ENCODE measurements at places on chromosomes 5 and 9.

GRCh38 chr9:115004545-115004944 lies 74.2 kb upstream of the TNFSF8 start:
- no peak for DNase-seq
- H3K4me1 ChIP-seq = no peaks in the 10 kb centered on the region
- H3K4me3 ChIP-seq = no peak overlapping the region

DNA sequence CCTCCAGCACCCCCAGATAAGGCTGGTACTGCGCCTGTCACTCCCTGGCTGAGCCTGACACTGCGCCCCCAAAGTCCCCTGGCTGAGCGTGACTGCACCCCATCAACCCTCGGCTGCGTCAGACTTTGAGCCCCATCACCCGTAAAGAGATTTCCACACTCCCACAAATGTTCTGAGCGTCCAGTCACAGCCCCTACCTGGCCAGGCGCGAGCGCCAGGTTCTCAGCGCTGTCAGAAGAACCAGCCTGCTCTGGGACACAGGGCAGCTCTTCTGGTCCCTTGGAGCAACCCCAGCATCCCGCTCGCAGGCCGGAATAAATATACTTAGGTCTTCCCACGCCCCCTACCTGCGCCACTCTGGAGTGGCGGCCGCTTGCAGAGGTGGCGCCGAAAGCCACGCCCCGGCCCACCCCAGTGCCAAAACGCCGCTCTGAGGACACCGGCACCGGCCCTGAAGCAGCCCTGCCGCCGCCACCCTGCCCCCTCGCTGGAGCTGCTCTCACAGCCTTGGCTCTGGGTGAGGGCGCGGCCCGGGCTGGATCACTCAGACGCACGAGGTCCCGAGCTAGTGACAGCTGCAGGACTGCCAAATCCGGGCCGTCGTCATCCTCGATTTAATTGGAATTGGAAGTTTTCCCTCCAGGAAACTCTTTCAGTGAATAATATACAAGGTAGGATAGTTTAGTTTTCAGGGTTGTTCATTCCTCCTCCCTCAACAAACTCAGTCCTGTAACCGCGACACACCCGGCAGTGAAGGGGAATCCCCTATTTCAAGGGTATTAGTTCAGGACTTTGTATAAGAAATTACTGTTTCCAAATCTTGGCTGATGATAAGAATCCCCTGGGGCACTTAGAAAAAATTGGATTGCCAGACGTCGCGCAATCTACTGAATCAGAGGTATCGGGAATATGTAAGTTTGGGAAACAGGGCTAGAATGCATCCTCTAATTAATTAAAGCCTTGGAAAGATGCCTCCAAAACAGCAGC lies 1.2 kb upstream of the CEMIP2 start:
- DNase-seq = peak; percentile 67
- H3K36me3 ChIP-seq = no peaks in the 10 kb centered on the region
- H3K27me3 ChIP-seq = peaks cover 9% of the 10 kb centered on the region
- peak overlapping the region; percentile 91 for H3K27ac ChIP-seq
- peaks cover 27% of the 10 kb centered on the region for H3K4me1 ChIP-seq
- H3K4me3 ChIP-seq = peak overlapping the region; percentile 96

DNA sequence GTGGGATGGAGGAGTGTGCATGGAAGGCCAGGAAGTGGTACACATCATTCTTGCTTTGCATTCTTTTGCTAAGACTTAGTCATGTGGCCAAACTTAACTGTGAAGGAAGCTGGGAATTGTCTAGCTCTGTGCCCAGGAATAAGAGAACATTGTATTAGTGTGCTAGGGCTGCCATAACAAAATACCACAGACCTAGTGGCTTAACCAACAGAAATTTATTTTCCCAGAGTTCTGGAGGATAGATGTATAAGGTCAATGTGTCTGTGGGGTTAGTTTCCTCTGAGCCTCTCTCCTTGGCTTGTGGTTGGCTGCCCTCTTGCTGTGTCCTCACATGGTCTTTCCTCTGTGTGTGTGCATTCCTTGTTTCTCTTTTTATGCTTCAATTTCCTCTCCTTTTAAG lies 32.4 kb downstream of the NNT start:
- no peaks in the 10 kb centered on the region for H3K27me3 ChIP-seq
- peaks cover 26% of the 10 kb centered on the region for H3K36me3 ChIP-seq
- DNase-seq = no peak

DNA sequence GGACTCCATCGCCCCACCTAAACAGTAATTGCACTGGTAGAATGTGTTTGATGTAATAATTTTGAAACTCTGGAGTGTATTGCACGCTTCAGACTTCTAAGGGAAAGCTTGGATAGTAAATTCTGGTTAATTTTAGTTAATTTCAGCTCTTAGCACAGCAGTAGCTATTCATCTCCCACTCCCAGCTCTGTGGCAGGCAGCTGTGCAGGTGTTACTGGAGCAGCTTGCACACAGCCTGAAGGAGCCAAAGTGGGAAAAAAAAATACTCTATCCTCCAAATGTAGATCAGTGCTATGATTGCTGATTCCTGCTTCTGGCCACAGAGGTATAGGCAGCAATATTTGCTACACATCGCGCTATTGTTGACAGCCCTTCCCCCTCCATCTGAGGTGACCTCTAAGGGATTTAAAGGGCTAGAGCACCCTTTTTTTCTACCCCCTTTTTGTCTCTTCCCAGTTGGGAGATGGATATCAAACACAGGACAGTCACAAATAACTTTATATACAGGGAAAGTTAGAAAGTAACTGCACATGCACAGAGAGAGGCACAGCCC lies 97.4 kb downstream of the KCTD16 start:
- DNase-seq = no peak
- no peak overlapping the region for H3K4me3 ChIP-seq
- H3K27me3 ChIP-seq = no peaks in the 10 kb centered on the region

- peaks cover 5% of the 10 kb centered on the region for H3K27me3 ChIP-seq
- H3K4me3 ChIP-seq = no peak overlapping the region
- H3K36me3 ChIP-seq = no peaks in the 10 kb centered on the region
- no peaks in the 10 kb centered on the region for H3K4me1 ChIP-seq
These were observed 128.4 kb upstream of the TRPM3 start for GRCh38 chr9:71249729-71250317.

- no peak overlapping the region for H3K27ac ChIP-seq
- no peaks in the 10 kb centered on the region for H3K27me3 ChIP-seq
- no peaks in the 10 kb centered on the region for H3K36me3 ChIP-seq
- peaks cover 11% of the 10 kb centered on the region for H3K4me1 ChIP-seq
- DNase-seq = no peak
- H3K4me3 ChIP-seq = no peak overlapping the region
These were observed 333.8 kb upstream of the MPDZ start for GRCh38 chr9:13613296-13613695.

DNA sequence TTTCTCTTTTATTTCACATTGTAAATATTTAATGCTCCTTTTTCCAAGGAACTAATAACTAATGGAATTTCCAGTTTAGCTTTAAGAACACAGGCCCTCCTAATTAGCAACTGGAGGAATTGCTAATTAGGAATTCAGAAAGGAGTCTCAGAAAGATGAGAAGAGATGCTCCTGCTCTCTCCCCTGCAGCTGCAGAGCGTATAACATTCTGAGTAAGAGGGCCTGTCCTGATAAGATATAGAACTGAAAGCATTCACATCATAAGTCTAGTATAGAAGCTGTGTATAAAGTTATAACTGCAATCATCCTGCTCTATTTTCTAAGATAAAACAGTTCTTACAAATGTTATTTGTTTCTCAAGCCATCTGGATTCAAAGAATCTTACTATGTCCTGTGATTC lies 83.2 kb downstream of the DTWD2 start:
- no peaks in the 10 kb centered on the region for H3K27me3 ChIP-seq
- H3K36me3 ChIP-seq = no peaks in the 10 kb centered on the region
- no peak overlapping the region for H3K4me3 ChIP-seq
- H3K27ac ChIP-seq = no peak overlapping the region

GRCh38 chr5:158287643-158288271 lies 428.8 kb upstream of the CLINT1 start:
- H3K27me3 ChIP-seq = peaks cover 5% of the 10 kb centered on the region
- H3K4me3 ChIP-seq = peak overlapping the region; percentile 31
- peak overlapping the region; percentile 61 for H3K27ac ChIP-seq
- H3K36me3 ChIP-seq = no peaks in the 10 kb centered on the region

- peaks cover 8% of the 10 kb centered on the region for H3K4me1 ChIP-seq
- no peak overlapping the region for H3K4me3 ChIP-seq
- no peaks in the 10 kb centered on the region for H3K36me3 ChIP-seq
These were observed 307.0 kb upstream of the TLE4 start for GRCh38 chr9:79264511-79265355.

GRCh38 chr5:172186114-172186695 lies 1.8 kb downstream of the STK10 start:
- peaks cover 21% of the 10 kb centered on the region for H3K27me3 ChIP-seq
- H3K4me3 ChIP-seq = peak overlapping the region; percentile 96
- H3K36me3 ChIP-seq = no peaks in the 10 kb centered on the region
- no peak for DNase-seq
- H3K27ac ChIP-seq = no peak overlapping the region
- peaks cover 11% of the 10 kb centered on the region for H3K4me1 ChIP-seq

- peaks cover 3% of the 10 kb centered on the region for H3K4me1 ChIP-seq
- no peak overlapping the region for H3K4me3 ChIP-seq
- H3K27me3 ChIP-seq = peaks cover 45% of the 10 kb centered on the region
- no peaks in the 10 kb centered on the region for H3K36me3 ChIP-seq
- no peak overlapping the region for H3K27ac ChIP-seq
- DNase-seq = no peak
These were observed 154.4 kb upstream of the FBXL17 start for GRCh38 chr5:108536321-108536720.

- DNase-seq = peak; percentile 42
- H3K36me3 ChIP-seq = peaks cover 4% of the 10 kb centered on the region
- no peak overlapping the region for H3K4me3 ChIP-seq
These were observed 55.1 kb downstream of the MRPL36 start for GRCh38 chr5:1744393-1745122.

- peaks cover 16% of the 10 kb centered on the region for H3K4me1 ChIP-seq
- H3K36me3 ChIP-seq = no peaks in the 10 kb centered on the region
- H3K4me3 ChIP-seq = no peak overlapping the region
- DNase-seq = no peak
- no peak overlapping the region for H3K27ac ChIP-seq
These were observed 89.0 kb upstream of the MAP1B start for GRCh38 chr5:72018143-72018803.

Data from type B pancreatic cell (in vitro differentiated cells).